Activated CD4-positive, alpha-beta memory T cell treated with anti-CD3 and anti-CD28 coated beads, Interleukin-2, amount 10 ng/mL, durations not matched to agents 7 days and 5 days (primary cell): ENCODE measurements at places on chromosomes 16 and 17.
A peak's percentile ranks its signal among the peaks of the same experiment; 100 is the strongest.

DNA sequence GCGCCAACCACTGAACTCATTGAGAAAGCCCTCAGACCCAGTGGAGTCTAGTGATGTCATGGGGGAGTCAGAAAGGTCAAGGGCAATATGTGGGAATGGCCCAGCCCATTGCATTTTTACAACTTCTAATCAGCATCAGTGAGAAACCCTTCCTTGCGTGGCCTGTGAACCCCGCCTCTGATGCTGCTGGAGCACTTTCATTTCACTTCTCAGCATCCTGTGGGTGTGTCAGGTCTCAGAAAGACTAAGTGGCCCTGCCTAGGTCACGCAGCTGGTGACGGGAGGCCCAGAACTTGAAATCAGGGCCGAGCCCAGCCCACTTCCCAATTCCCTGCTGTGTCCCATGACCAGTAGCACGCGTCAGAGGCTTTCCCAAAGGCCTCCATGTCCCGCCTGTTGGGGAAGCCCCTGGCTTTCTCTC, 6.1 kb downstream of the DNAI2 start:
- peak; percentile 85 for DNase-seq

DNA sequence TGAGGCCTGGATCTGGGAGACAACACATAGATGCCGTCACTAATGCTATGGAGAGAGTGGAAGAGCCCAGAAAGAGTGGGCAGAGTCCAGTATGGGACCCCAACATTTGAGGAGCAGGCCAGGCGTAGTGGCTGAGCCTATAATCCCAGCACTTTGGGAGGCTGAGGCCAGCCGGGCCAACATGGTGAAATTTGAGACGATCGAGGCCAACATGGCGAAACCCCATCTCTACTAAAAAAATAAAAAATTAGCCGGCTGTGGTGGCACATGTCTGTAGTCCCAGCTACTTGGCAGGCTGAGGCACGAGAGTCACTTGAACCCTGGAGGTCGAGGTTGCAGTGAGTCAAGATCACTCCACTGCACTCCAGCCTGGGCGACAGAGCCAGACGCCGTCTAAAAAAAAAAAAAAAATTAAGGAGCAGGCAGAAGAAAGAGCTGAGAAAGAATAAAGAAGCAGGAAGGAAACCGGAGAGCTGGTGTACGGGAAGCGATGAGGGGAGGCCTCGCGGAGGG, 6.0 kb upstream of the DNAI2 start:
- no peak for DNase-seq

DNA sequence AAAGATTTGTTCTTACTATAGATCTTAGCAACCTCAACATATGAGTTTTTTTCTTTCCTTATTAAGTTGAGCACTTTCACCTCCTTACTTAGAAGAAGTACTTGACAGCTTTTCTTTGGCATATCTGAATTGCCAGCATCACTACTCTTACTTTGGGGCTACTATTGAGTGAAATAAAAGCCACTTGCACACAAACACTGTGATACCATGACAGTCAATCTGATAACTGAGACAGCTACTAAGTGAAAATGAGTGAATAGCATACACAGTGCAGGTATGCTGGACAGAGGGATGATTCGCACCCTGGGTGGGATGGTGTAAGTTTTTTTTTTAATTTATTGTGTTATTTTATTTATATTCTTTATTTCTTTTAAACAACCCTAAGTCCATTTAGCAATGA, 13.5 kb upstream of the TENT4B start:
- DNase-seq = no peak

- DNase-seq = no peak
Observed at GRCh38 chr16:54407596-54407995, 121.0 kb upstream of the IRX3 start.

GRCh38 chr17:38428643-38429371, 543 bp downstream of the ARHGAP23 start:
- DNase-seq = peak; percentile 29

- DNase-seq = no peak
Observed at GRCh38 chr17:2903193-2903974, 107.1 kb downstream of the RAP1GAP2 start.

- DNase-seq = no peak
Observed at GRCh38 chr16:85206472-85207356, 94.4 kb upstream of the CIBAR2 start.

DNA sequence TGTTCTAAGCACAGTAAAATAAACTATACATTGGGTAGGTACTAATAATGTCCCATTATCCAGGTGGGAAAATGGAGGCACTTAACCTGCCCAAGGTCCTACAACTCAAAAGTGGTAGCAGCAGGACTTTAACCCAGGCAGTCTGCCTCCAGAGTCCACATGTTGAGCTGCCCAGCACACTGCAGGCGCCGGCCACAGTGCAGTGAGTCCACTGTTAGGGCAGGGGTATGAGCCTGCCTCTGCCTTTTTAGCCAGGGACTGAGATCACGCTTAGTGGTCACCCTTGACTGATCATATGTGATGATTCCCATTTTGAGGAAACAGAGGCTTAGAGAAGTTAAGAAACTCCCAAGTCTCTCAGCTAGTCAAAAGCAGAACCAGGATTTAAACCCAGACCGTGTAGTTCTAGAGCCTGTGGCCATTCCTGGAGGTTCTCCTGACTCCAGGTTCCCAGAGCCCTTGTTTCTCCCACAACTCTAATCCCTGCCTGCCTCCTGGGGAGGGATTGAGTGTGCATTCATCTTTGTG, 8.4 kb downstream of the CES1 start:
- DNase-seq = no peak

- DNase-seq = no peak
Observed at GRCh38 chr16:31393056-31393455, at the start of gene ITGAD. Gene ITGAD, plus strand, starts transcription at chr16:31393335. Its CDS starts 26 bp downstream, at chr16:31393361.

GRCh38 chr17:83091257-83092141, 12.1 kb downstream of the METRNL start:
- DNase-seq = no peak

GRCh38 chr16:68470461-68471150, 22.3 kb upstream of the SMPD3 start:
- no peak for DNase-seq
